A549 treated with Mapracorat at 1 μM for 4 hours (cell line): ENCODE measurements at places on chromosomes 16 and 17. TPM values are rescaled to one million over a fixed set of nuclear protein-coding genes. Genes with fewer than 3 reads are reported as not detected.

The MT4 gene
- total RNA-seq, result not detected in 5 replicates

The TMEM92 gene
- total RNA-seq, result 16.2 to 21.1 TPM (median 18.5 TPM) in 5 replicates

The TNS4 gene
- 196 to 254 TPM (median 237 TPM) in 5 replicates for total RNA-seq

The CCL22 gene
- 0.05 to 0.07 TPM (median 0.07 TPM) in 4 of 5 replicates, not detected in the other for total RNA-seq

The OTOA gene
- total RNA-seq, result 0.08 to 0.13 TPM (median 0.10 TPM) in 4 of 5 replicates, not detected in the other

The FOXK2 gene
- 47.1 to 59.7 TPM (median 55.2 TPM) in 5 replicates for total RNA-seq

The C17orf78 gene
- not detected in 5 replicates for total RNA-seq

The TMEM220 gene
- 1.6 to 4.9 TPM (median 3.5 TPM) in 5 replicates for total RNA-seq

The ADAD2 gene
- not detected in 5 replicates for total RNA-seq

The TMEM88 gene
- 0.33 to 1.1 TPM (median 0.63 TPM) in 5 replicates for total RNA-seq

The CDRT15L2 gene
- not detected in 5 replicates for total RNA-seq

The PPP1R27 gene
- 0.09 to 0.39 TPM (median 0.19 TPM) in 3 of 5 replicates, not detected in the others for total RNA-seq

The KCNH4 gene
- 0.28 to 0.48 TPM (median 0.41 TPM) in 5 replicates for total RNA-seq

The MRPL58 gene
- 74.6 to 83.6 TPM (median 77.6 TPM) in 5 replicates for total RNA-seq

The ZPBP2 gene
- total RNA-seq, result not detected in 5 replicates

The FSCN2 gene
- 0.59 to 1.9 TPM (median 1.4 TPM) in 5 replicates for total RNA-seq

The FOXL1 gene
- 1.2 to 2.0 TPM (median 1.8 TPM) in 5 replicates for total RNA-seq

The TBX4 gene
- 0.23 to 0.36 TPM (median 0.30 TPM) in 5 replicates for total RNA-seq

The DUSP3 gene
- 57.1 to 63.4 TPM (median 61.1 TPM) in 5 replicates for total RNA-seq

The CASKIN1 gene
- total RNA-seq, result 0.33 to 1.1 TPM (median 0.49 TPM) in 5 replicates

The KRT32 gene
- total RNA-seq, result 0.07 TPM in 2 of 5 replicates, not detected in the others

The COX6A2 gene
- not detected in 5 replicates for total RNA-seq

The TTLL6 gene
- total RNA-seq, result 0.33 to 0.75 TPM (median 0.49 TPM) in 5 replicates

The DRC3 gene
- total RNA-seq, result 1.4 to 3.5 TPM (median 1.9 TPM) in 5 replicates

The CIBAR2 gene
- total RNA-seq, result 0.07 TPM in 1 of 5 replicates, not detected in the others

The NOD2 gene
- total RNA-seq, result 0.02 TPM in 1 of 5 replicates, not detected in the others

The C16orf54 gene
- total RNA-seq, result not detected in 5 replicates
